ENCODE measurements at places on chromosomes 11 and 22. TPM values are rescaled to one million over a fixed set of nuclear protein-coding genes. Genes with fewer than 3 reads are reported as not detected.

Gene RIMBP3B
- total RNA-seq: 1.3 TPM

Gene KCNK7
- not detected for total RNA-seq

Gene APOA1
- not detected for total RNA-seq

Gene LDLRAD3
- 1.8 TPM for total RNA-seq

Gene FBLN1
- total RNA-seq: 91.9 TPM

Gene EHF
- total RNA-seq: 6.0 TPM
